ENCODE measurements at places on chromosomes 16 and 17.

DNA sequence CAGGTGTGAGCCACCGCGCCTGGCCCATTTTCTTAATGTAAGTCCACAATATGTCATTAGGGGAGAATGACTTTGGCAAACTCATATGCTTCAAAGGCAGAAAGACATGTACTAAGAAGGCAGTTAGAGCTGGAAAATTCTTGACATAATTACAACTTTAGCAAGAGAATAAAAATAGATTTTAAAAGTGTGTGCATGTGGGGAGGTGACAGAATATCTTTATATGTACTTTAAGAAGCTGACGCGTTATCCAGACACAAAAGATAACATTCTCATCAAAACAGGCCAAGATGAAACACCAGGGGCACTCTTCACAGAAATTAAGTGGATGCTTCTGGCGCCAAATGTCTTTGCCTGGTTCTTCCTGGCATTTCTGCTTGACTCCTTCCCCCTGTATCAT is 28.2 kb downstream of the GJC1 start:
- DNase-seq, result no peak

DNA sequence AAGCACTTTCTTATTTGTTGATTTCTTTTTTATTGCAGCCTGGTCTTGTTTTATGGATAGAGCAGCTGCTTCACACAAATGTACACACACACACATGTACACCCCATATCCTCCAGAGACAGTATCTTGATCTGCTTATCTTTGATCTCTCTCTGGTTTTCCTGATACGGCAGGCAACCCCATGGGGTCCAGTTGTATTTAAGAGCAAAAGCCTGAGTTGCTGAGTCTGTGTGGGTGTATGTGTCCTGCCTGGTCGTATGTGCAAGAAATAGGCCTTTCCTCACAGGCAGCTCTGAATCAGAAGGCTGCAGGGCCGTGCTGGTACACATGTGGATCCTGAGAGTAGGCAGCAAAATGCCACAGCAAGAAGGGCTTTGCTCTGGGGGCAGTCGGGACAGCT is 14.6 kb upstream of the LGALS9 start:
- no peak for DNase-seq

- no peak for DNase-seq
Measured at GRCh38 chr16:84853534-84853933, 33.7 kb downstream of the CRISPLD2 start.

- peak; percentile 81 for DNase-seq
Measured at GRCh38 chr17:50944054-50944901, 78.1 kb upstream of the TOB1 start.

- peak; percentile 56 for DNase-seq
Measured at GRCh38 chr17:79803997-79804855, 7.3 kb upstream of the CBX8 start.

DNA sequence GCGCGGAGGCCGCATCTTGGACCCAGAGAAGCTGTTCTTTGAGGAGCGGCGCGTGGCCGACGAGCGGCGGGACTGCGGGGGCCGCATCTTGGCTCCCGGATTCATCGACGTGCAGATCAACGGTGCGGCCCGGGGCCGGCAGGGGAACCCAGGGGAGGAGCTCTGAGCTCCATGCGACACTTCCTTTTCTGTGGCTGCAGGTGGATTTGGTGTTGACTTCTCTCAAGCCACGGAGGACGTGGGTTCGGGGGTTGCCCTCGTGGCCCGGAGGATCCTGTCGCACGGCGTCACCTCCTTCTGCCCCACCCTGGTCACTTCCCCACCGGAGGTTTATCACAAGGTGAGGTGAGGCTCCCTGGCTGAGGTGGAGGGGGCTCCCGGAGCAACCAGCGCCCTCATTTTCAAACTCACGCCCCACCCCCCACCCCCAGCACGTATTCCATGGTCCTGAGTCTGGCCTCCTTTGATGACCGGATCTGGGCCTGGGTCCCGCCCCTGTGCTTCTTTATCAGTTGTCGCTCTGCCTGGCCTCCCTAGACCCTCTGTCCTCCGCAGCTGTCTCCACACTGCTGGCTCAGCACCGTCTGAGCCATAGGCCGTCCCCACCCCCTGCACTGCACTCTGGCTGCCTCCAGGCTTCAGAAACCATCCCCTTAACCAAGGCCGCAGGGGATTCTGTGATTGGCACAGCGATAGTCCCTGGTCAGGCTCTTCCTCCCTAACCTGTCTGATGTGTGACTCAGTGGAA is 787 bp downstream of the AMDHD2 start:
- peak; percentile 86 for DNase-seq

GRCh38 chr17:67017910-67018309 is 26.4 kb upstream of the CACNG1 start:
- no peak for DNase-seq

GRCh38 chr16:86697715-86698114 is 119.4 kb downstream of the FOXL1 start:
- DNase-seq, result no peak

GRCh38 chr16:57017251-57017650 is 27.9 kb downstream of the NLRC5 start:
- no peak for DNase-seq

GRCh38 chr16:30394592-30395154 is 547 bp upstream of the ZNF48 start:
- no peak for DNase-seq

DNA sequence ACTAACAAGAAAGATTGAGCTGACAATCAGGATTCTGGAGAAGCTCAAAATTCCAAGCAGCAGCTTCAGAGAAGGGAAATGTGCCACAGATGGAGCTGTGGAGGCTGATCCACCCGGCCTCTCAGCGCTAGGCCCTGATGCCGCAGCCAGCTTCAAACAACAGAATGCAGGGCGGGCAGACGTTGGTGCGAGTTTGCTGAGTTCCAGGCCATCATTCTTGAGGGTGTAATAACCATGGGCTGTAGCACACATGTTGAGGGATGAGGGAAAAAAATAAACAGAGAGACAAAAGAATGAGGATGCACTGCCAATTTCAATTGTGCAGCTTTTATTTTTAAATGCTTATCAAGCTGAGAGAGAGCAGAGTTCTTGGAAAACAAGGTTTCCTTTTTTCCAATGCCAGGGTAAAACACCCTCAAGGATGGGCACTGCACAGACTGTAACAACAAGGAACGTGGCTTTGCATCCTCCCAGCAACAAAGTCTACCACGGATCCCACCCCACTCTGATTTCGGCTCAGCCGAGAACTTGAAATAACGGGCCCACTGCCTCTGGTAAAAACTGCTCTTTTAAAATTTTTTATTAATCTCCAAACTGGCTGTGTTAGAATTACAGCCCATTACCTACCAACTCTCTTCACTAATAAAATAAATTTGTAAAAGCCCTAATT is 90.2 kb downstream of the SMG6 start:
- no peak for DNase-seq

All from CD4-positive, alpha-beta T cell treated with Interleukin-10 for 1 hour (primary cell).